ENCODE measurements at places on chromosomes 2 and 18.

GRCh38 chr18:44453505-44453904 is 227.2 kb upstream of the SETBP1 start:
- no peak for DNase-seq

DNA sequence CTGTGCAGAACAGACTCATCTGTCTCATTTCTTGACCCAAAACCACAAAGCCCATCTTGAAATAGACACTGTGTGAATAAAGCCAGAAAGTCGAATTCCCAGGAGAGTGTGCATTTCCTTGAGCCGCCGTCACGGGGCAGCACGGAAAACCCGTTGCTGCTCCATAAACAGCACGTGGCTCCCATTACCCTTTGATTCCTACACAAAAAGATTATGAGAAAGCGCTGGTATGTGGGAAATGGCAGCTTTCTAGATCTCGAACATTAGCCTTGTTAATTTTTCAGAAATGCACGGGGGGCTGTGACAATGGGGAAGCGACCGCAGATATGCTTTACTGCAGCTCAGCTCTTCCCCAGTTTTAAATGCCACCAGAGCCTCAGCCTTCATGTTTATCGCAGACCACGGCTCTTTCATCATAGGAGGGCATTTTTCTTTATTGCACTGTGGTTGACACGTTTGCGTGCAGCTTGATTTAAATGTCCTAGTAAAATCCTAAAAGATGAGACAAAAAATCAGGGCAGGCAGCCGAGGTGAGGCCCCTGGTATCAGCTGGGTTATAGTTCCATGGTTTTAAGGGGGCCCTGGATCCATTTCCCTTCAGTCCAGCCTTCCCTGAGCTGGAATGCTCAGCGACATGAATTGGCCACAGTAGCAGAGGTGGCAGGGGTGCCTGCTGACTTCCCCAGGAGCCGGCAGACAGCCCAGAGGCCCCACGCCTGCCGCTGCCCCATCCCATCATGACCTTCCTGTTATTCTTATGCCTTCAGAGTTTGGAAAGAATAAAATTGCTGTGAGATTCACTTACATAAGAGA is 249.3 kb downstream of the NDUFA10 start:
- no peak for DNase-seq

DNA sequence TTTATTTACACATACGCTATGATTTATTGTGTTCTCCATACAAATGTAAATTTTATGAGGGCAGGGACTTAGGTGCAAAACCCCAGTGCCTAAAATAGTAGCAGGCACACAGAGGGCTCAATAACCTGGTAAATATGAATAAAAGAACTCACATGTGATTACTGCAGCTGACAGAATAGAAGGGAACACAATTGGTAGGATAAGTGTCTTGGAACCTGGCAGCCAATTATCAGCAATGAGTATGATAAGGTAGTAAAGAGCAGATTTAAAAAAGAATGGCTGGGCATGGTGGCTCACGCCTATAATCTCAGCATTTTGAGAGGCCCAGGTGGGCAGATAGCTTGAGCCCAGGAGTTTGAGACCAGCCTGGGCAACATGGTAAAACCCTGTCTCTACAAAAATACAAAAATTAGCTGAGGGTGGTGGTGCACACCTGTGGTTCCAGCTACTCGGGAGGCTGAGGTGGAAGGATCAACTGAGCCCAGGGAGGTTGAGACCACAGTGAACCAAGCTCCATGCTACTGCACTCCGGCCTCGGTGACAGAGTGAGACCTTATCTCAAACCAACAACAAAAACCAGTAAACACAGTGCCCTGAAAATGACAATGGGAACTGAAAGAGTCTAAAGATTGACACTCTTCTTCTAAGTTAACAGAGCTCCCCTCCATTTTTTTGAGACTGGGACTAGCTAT is 9.9 kb downstream of the SNRPG start:
- no peak for DNase-seq

GRCh38 chr2:219398721-219399363 is 11.1 kb upstream of the DNPEP start:
- no peak for DNase-seq

- no peak for DNase-seq
Observed at GRCh38 chr18:61336766-61337165, 3.5 kb downstream of the CDH20 start.
